ENCODE measurements at places on chromosomes 12 and 14.
A peak's percentile ranks its signal among the peaks of the same experiment; 100 is the strongest.

DNA sequence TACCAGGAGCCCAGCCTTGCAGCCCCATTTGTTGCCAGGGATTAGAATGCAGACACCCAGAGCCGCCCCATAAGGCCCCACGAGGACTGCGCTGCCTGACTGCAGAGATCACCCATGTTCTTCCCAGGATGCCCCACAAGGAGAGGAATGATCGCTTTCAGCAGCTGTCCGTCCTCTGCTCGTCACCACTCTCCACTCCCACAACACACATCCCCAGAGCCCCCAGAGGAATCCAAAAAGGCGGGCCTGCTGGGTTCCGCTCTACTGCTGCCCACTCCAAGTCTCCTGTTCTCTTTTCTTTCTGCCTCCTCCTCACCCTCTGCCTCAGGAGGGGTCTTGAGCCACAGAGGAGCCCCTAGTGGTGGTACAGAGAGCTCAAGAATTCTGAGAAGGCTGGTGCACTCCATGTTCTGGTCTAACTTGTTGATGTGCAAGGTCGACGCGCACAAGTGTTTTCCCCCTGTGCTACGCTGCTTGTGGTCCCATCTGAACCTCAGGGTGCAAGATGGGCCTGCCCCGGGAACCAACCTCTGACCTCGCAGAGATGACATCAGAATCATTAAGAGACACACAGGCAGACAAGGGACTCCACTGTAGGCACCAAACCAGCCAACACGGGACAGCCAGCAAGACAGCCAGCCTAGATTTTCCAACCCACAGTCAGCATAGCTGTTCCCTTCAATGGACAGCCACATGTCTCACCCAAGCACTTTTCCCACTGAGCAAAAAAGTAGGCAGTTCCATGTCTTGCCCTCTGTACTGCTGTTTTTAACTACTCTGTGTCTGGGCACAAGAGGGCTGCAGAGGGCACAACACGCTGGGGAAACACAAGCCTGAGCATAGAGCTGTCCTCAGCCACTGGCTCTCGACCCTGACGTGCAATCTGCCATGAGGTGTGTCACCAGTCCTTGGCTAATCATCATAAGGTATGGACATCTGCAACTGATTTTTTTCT, 29.9 kb downstream of the PXN start:
- DNase-seq: peak; percentile 48

DNA sequence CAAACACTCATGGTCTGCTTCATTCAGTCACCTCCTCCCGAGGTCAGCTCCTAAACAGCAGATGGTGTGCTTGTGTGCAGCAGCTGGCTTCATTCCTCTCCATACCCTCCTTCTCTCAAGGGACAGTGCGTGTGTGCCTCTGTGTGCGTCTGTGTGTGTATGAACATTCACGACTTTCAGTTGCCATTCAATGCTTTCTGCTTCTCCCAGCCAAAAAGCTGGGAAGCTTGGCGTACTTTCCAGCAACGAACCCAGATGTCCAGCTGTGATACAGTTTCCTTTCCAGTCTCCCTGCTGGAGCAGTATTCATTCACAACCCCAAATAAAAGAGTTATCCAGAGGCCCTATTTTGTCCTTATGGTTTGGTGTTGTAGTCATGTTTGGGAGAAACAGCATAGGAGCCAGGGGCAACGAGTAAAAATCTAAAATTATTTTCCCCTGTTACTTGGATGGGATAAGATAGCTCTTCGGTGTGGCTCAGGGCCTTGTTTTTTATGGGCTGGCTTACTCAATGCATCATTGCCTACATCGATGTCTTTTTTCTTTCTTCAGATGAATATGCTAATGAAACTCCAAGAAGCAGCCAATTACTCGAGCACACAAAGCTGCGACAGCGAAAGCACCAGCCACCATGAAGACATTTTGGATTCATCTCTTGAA, 379.3 kb downstream of the NAV3 start:
- DNase-seq: peak; percentile 14

GRCh38 chr14:20578784-20579502, 8.9 kb downstream of the RNASE11 start:
- DNase-seq: no peak

- DNase-seq: no peak
Observed at GRCh38 chr12:79155683-79156082, 291.1 kb downstream of the SYT1 start.

- no peak for DNase-seq
Observed at GRCh38 chr12:66288121-66288520, 14.2 kb upstream of the HELB start.

Data from fibroblast of skin of back (primary cell).